ENCODE measurements at places on chromosomes 7 and 10.

GRCh38 chr7:80662252-80662651, 23.8 kb downstream of the CD36 start:
- DNase-seq: no peak

- DNase-seq: no peak
Measured at GRCh38 chr7:136940122-136940521, 71.7 kb downstream of the CHRM2 start.

DNA sequence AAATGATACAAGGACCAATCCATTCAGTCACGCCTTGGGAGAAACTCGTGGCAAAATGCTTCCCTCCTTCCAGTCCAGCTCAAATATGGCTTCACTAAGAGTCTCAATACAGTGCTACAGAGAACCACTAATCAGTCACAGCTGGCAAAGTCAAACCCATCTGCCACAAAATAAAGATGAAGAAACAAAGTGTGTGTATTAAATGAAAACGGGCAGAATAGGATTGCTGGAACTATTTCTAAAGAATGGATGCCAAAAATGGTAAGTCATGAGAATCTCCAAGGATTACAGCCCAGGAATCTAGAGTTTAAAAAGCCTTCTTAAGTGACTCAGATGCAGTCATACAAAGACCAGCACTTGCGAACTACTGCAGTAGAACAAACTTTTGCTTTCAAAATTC, 61.9 kb downstream of the CACUL1 start:
- peak; percentile 95 for DNase-seq

DNA sequence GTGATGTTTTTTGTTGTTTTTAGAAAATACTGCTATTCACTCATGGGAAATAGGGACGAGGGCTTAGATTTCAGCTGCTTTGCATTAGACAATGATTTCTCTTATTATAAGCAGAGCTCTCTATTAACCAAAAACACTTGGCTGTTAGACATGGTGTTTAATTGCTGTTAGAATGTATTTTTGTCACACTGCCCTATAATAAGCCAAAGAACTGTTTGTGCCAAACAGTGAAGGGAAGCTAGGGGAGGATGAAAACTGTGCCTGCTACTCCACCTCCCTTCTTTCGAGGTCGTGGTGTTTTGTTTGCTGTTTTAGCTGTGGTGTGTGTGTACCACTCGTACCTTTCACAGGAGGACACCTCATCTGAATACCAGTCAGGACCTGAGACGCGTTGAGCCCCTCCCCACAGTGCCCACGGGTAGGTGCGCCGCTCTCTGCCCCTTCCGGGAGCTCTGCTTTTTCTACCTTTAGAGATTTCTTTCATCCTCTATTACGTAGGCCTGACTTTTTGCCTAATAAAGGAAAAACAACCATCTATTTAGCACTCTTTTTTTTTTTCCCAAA, 57.9 kb downstream of the CUX1 start:
- DNase-seq: no peak

GRCh38 chr10:49594594-49594993, 15.5 kb upstream of the SLC18A3 start:
- DNase-seq: peak; percentile 91

GRCh38 chr7:39300276-39300675, 265.9 kb upstream of the YAE1 start:
- DNase-seq: no peak

GRCh38 chr10:48556713-48557112, 48.2 kb downstream of the ARHGAP22 start:
- DNase-seq: no peak

- no peak for DNase-seq
Measured at GRCh38 chr7:3279147-3279818, 21.8 kb upstream of the SDK1 start.

DNA sequence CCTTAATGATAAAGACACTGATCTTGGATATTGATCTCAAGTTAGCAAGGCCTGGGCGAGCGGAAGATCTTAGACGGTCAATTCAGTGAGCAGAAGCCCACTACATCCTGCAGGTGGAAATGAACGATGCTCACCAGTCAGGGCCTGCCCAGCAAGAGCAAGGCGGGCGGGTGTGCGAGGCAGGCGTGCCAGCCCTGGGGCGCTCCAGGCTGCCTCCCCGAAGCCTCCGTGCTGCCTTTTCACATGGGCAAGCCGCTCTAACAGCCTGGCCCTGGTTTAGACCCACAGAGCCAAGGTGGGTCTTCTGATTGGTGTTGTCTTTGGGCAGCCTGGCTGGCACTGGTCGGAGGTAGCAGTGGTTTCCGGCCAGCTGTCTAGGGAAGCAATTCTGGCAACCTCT, 475.1 kb upstream of the FOXK1 start:
- peak; percentile 46 for DNase-seq

DNA sequence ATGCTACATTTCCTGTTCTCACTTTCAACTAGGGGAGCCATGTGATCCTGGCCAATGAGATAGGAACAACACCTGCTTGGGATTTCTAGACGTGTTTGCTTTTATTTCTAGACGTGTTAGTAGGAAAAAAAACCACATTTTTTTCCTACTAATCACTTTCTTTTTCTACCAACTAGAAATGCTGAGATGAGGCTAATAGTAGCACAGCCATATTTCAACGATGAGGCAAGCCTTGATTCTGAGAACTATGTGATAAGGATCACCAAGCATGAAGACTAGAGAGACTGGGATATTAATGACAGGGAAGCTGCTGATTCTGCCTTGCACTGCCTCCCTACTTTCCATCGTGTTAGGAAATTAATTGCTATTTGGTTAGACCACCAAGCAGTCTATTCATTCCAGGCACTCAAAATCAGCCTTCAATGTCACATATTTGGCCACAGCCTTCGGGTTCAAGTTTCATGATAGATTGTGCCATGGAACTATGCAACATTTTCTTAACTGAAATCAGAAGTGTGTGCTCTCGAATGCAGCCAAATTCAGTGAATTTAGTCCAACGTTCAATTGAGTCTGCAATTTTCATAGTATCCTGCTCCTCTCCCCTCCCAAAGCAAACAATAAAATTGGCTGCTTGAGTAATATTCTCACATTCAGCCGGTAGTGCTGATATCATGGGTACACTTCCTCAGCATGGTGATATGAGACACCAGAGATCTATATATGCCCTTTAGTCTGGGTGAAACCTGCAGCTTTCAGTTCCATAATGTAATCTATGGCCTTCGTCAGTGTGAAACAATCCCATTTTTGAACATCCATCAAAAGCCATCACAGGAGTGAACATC, 98.1 kb downstream of the GPR37 start:
- DNase-seq: no peak

GRCh38 chr10:85741626-85742300, 624.8 kb downstream of the GRID1 start:
- DNase-seq: no peak

DNA sequence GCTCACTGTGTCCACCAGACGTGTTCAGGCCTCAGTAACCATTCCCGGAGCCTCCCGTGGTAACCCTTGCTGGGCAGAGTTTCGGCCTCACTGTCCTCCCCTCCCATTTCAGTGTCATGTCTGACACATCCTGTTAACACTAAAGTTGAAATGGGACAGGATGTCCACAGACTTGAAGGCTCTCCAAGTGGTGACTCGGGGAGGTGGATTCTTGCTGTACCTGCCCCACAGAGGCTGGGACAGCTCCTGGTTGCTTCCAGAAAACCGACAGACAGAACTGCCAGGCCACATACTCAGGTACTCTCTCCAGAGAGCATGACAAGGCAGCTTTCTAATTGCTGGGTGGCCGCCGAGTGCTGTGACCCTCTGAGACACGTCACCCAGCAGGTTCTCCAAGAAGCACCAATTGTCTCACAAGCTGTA, 17.9 kb upstream of the CYTH3 start:
- no peak for DNase-seq

DNA sequence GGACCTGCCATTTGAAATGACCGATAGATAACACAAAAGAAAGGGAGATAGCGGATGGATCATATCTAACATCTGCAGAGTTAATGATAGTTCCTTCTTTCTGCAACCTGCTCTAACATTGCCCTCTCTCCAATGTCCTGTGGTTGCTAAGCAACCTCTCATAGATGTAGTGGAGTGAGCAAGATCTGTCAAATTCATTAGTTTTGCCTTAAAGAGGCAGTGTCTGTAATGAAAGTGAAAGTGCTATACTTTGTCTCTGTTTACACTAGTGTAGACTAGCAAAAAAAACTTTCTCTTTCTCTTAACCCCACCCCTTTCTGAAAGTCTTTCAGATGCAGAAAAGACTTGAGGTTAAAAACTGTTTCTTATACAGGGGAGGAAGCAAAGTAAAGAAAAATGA, 1196.9 kb downstream of the SORCS3 start:
- DNase-seq: no peak

- peak; percentile 39 for DNase-seq
Measured at GRCh38 chr7:149849174-149849573, 11.0 kb downstream of the ZNF862 start.

GRCh38 chr7:138137423-138138171, 61.3 kb downstream of the AKR1D1 start:
- DNase-seq: no peak

- DNase-seq: peak; percentile 97
Measured at GRCh38 chr10:69914398-69915214, 112.9 kb downstream of the COL13A1 start.

GRCh38 chr7:99374111-99375064, at the start of gene ARPC1B:
ARPC1B (plus strand) TSS chr7:99374730; CDS start chr7:99385715, 10,985 bp downstream.
- DNase-seq: peak; percentile 99

DNA sequence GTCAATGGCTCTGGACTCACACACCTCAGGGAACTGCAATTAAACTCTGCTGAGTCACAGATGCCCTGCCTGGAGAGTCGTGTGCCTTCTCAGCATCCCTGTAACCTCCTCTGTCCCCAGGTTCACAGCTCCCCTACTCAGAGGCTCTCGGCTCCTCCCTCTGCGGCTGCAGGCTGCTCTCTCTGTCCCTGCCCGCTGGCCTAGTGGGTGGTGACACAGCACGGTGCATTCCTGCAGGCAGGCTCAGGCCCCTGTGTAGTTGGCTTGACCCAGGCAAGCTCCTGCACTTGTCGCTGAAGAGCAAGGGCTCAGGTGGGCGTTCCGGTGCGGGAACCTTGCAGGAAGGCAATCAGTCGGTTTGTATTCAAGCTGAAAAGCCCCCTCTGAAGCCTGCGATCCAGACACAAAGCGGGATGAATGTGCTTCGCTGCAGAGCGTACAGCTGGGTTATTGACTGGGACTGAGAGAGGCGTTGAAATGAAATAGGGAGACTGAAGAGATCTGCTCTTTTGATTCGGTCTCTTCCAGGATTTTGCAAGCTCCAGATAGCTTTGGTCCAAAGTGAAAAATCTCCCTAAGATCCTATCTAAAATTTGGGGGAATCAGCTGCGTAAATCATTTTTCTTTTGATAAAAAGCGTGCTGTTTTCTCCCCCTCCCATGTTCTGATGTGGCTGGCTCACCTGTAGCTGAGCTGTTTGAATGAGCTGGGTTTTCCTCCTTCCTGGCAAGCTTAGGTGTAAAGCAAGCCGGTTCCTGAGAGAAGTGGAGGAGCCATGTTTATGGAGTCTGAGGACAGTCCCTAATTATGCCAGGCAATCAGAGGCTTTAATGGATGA, 208.7 kb upstream of the PHYHIPL start:
- DNase-seq: no peak

- DNase-seq: peak; percentile 66
Measured at GRCh38 chr10:132651511-132652029, 114.0 kb downstream of the INPP5A start.

DNA sequence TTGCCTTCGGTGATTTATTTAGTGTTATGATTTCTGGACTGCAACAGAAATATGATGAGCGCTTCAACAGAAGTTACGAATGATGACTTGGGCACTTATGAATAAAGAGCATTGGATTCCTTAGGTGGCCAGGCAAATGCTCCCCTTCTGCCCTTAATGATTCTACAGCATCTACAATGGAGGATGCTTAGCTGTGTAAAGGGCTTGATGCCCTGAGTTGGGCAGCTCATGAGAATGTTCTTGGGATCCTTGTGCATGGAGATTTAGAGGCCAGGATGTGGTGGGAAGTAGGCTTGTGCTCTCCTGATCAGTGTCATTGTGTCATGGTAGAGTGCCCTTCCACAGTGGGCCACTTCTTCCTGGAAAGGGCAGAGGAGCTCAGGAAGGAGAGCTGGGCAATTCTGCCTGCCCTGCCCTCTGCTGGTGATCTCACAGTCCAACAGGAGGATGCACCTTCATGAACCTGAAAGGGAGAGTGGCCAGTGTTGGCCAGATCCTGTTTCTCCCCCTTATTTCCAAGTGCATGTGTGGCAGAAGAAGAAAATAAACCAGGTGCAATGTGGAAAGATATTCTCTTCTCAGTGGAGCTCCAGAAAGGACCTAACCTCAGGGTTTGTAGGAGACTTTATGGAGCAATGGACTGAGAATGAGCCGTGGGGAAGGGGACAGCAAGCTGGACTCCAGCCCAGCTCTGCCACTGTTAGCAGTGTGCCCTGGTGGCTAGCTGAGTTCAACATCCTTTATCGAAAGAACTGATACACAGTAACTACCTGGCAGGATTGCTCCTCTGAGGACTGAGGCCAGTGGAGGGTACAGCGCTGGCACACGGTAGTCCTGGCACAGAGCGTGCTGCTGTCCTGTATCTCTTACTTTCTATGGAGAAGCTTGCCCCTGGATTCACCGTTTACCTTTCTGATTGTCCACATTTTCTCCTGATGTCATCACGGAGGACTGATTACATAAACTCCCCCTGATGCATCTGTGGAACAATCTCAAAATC, 182.9 kb downstream of the BMPER start:
- DNase-seq: no peak

GRCh38 chr7:19248681-19249080, 103.5 kb upstream of the FERD3L start:
- DNase-seq: peak; percentile 29

- DNase-seq: peak; percentile 53
Measured at GRCh38 chr10:98417973-98418664, 3.1 kb upstream of the PYROXD2 start.

DNA sequence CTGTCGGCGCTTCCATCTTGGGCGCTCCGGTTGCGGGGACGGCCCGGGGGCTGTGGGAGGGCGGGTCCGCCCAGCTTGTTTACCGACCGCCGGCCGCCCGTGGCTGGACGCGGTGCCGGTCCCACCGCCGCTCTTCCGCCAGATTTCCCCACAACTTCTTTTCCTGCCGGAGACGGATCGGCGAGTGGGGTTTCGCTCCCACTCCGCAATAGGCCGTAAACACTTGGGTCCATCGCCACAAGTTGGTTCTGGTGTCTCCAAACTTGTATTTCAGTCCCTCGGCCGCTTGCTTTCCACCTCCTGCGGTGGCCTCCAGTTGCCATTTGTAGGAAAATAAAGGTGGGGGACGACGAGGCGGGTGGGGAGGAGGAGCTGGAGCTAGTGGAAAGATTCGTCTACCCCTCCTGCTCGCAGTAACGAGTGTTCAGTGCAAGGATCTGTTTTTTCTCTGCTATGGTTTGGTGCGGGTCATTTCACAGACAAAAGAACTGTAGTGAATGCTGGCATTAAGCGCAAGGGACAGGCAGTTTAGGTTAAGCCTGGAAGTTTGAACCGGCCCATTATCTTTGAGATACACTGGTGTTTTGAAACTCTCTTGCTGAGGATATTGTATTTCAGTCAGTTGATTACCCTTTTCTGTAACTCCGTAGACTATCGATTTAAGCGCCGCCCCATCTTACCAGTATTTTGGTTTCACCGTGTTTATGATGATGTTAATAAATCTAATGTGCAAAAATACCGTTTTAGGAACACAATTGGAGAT, 24.3 kb upstream of the ZRANB1 start:
- peak; percentile 93 for DNase-seq

GRCh38 chr10:109889867-109890266, 33.4 kb downstream of the XPNPEP1 start:
- DNase-seq: peak; percentile 86

- no peak for DNase-seq
Measured at GRCh38 chr10:98006266-98006665, 24.2 kb downstream of the CRTAC1 start.

Measured in osteoblast (primary cell).